Epithelial cell of alveolus of lung (primary cell): ENCODE measurements at places on chromosomes 4 and X. TPM values are rescaled to one million over a fixed set of nuclear protein-coding genes. Genes with fewer than 3 reads are reported as not detected.

Gene ZCCHC18
- 0.24 and 0.78 TPM in 2 replicates for total RNA-seq

Gene LANCL3
- under 0.01 and 0.26 TPM in 2 replicates for total RNA-seq

Gene CT45A10
- not detected in 2 replicates for total RNA-seq

Gene CYSLTR1
- total RNA-seq = not detected in 2 replicates

Gene BRS3
- total RNA-seq = not detected in 2 replicates

Gene TTC29
- 0.08 and 0.26 TPM in 2 replicates for total RNA-seq

Gene TCP11X2
- total RNA-seq = not detected in 2 replicates

Gene OTUD6A
- total RNA-seq = not detected in 2 replicates

Gene RNF128
- 1.6 and 3.7 TPM in 2 replicates for total RNA-seq

Gene ERAS
- not detected in 2 replicates for total RNA-seq

Gene SATL1
- not detected in 2 replicates for total RNA-seq

Gene PRRG3
- total RNA-seq = not detected in 2 replicates

Gene EREG
- 21.5 and 126 TPM in 2 replicates for total RNA-seq

Gene SOWAHB
- total RNA-seq = 0.13 TPM in 1 of 2 replicates, not detected in the other

Gene KLF8
- total RNA-seq = 1.6 and 1.7 TPM in 2 replicates

Gene F9
- not detected in 2 replicates for total RNA-seq

Gene IL2RG
- not detected in 2 replicates for total RNA-seq

Gene RAI2
- total RNA-seq = 0.16 and 0.78 TPM in 2 replicates

Gene SSX7
- total RNA-seq = not detected in 2 replicates

Gene CLGN
- 3.0 and 7.1 TPM in 2 replicates for total RNA-seq

Gene PGAM4
- not detected in 2 replicates for total RNA-seq

Gene PROM1
- not detected in 2 replicates for total RNA-seq

Gene EXOC1
- 22.7 and 22.9 TPM in 2 replicates for total RNA-seq

Gene KLHL4
- total RNA-seq = 0.56 and 5.9 TPM in 2 replicates

Gene NR3C2
- total RNA-seq = 0.24 and 1.3 TPM in 2 replicates

Gene ZNF157
- under 0.01 TPM in 1 of 2 replicates, not detected in the other for total RNA-seq

Gene TMPRSS11A
- total RNA-seq = not detected in 2 replicates

Gene RHOXF1
- total RNA-seq = not detected in 2 replicates

Gene ARAP2
- total RNA-seq = under 0.01 and 2.6 TPM in 2 replicates

Gene ARMCX4
- total RNA-seq = 3.1 and 4.4 TPM in 2 replicates

Gene RHOXF2B
- not detected in 2 replicates for total RNA-seq

Gene GK
- 27.9 and 45.3 TPM in 2 replicates for total RNA-seq
